ENCODE measurements at places on chromosomes 1 and 21.
A peak's percentile ranks its signal among the peaks of the same experiment; 100 is the strongest.

DNA sequence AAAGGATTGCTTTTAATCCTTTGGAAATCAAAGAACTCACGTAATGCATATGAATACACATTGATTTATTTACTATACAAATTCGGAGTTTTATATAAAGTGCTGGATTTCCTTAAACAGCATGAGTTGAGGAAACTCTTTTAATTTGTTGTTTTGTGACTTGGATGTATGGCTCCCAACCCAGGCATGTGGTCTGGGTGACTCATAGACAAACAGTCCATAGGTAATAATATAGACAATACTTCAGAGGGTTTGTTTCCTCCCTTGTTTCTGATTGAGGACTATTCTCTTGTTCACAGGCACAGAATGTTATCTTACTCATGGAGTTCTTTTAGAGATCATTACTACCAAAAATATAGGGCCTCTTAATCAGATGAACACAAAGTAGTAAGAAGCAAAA lies 43.8 kb downstream of the XPR1 start:
- H3K36me3 ChIP-seq: no peaks in the 10 kb centered on the region
- H3K4me3 ChIP-seq: no peak overlapping the region
- DNase-seq: no peak
- peaks cover 32% of the 10 kb centered on the region for H3K4me1 ChIP-seq

GRCh38 chr1:101196668-101197067 lies 40.2 kb upstream of the S1PR1 start:
- H3K4me3 ChIP-seq: no peak overlapping the region
- DNase-seq: no peak
- peaks cover 2% of the 10 kb centered on the region for H3K4me1 ChIP-seq
- no peaks in the 10 kb centered on the region for H3K27me3 ChIP-seq

- no peak for DNase-seq
- no peak overlapping the region for H3K4me3 ChIP-seq
- no peak overlapping the region for H3K27ac ChIP-seq
- peaks cover 7% of the 10 kb centered on the region for H3K4me1 ChIP-seq
- H3K36me3 ChIP-seq: no peaks in the 10 kb centered on the region
- H3K27me3 ChIP-seq: peaks cover 13% of the 10 kb centered on the region
Observed at GRCh38 chr1:21592086-21592865, 76.9 kb downstream of the RAP1GAP start.

DNA sequence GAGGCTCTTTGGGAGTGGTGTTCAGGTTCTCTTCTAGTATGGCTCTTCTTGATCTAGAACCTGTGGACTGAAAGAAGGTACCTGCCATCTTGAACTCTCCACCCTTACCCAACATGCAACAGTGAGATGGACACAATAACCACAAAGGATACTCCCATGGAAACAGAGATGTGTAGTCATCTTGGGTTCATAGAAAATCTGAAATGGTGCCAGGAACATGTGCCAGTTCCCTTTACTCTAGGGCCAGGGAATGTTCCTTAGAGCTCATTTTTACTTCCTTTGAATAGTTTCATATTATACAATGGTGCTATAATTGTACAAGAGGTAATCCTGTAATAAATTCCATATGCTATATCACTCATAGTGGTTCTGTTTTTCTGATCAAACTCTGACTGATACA lies 13.2 kb upstream of the SCYL3 start:
- H3K27ac ChIP-seq: no peak overlapping the region
- H3K27me3 ChIP-seq: no peaks in the 10 kb centered on the region
- H3K4me1 ChIP-seq: no peaks in the 10 kb centered on the region
- no peak for DNase-seq
- H3K36me3 ChIP-seq: no peaks in the 10 kb centered on the region

DNA sequence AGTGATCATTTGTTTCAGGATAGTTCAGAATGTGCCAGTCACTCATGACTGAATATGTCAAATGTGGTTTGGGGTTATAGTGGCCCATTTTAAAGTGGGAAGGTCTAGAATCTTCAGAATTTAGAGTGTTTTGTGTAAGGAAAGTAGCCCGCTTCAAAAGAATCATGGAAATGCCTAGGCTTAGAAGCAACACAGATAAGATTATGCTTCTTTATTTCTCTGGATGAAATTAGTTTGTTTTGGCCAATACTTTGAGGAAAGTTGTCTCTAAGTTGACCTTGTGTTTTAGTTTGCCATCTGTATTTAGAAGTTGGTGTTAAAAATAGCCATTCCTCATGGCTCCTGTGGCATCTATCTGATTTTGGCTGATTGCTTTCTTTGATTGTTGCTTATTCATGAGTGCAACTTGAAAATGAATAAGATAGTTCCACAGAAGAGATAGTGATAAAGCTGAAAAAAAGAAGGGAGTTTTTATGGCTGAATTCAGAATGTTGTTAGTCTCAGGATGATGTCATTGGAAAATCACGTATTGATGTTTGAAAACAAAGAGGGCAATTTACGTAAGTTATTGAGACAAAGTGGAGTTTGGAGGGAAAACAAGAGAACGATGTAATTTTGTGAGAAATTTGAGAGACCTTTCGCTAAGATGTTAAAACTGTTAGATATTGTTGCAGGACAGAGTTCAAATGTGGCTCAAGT lies 71.9 kb downstream of the PLA2G4A start:
- no peak for DNase-seq
- no peak overlapping the region for H3K4me3 ChIP-seq
- no peaks in the 10 kb centered on the region for H3K27me3 ChIP-seq
- H3K36me3 ChIP-seq: no peaks in the 10 kb centered on the region
- peak overlapping the region; percentile 31 for H3K27ac ChIP-seq

DNA sequence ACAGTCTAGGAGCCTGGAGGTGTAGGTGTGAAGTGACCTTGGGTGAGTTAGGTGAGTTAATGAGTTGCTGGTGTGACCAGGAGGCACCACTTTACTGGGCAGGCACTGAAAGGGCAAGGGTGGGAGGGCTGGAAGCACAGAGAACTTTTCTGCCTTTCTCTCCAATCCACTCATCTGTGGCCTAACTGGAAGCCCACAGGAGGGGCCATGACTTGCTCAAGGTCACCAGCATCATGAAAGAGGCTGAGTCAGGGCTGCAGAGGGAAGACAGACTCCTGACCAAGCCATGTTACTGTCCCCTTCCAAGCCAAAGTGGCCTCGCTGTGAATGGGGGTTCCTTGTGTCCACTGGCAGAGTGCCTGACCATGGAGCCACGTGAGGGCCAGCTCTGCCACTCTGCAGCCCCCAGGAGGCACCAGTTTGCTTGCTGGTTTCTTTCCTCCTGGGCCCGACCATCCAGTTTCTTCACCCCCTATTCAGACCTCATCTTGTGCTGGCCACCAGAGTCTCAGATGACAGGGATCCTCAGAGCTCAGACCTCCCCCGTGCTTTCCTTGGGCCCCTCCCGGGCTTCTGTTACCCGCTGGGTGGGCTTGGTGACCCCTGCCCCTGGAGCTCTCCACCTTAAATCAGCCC lies 4.3 kb upstream of the BSND start:
- no peak overlapping the region for H3K27ac ChIP-seq
- H3K36me3 ChIP-seq: no peaks in the 10 kb centered on the region
- no peak overlapping the region for H3K4me3 ChIP-seq
- DNase-seq: no peak

DNA sequence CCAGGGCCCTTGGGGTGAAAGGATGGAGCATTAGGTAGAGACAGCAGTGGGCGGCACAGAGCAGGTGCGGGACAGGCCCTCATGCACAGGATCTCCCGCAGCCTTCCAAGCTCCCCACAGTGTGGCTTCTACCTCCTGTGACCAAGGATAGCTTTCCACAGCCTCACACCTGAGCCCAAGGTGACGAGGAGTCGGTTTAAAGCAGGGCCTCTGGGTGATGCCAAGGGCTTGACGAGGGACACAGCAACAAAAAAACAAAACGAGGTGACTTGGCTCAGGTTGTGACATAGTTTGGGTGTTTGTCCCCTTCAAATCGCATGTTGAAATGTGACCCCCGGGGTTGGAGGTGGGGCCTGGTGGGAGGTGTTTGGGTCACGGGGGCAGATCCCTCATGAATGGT lies 15.3 kb downstream of the RSPH1 start:
- no peak overlapping the region for H3K27ac ChIP-seq
- no peaks in the 10 kb centered on the region for H3K36me3 ChIP-seq
- no peak for DNase-seq
- H3K4me3 ChIP-seq: no peak overlapping the region

GRCh38 chr1:154117642-154118041 lies 37.2 kb downstream of the NUP210L start:
- no peaks in the 10 kb centered on the region for H3K4me1 ChIP-seq
- no peak overlapping the region for H3K4me3 ChIP-seq
- H3K27ac ChIP-seq: no peak overlapping the region
- H3K27me3 ChIP-seq: no peaks in the 10 kb centered on the region

GRCh38 chr1:147640553-147641165 lies 29.7 kb downstream of the ACP6 start:
- DNase-seq: peak; percentile 69
- no peaks in the 10 kb centered on the region for H3K36me3 ChIP-seq
- no peak overlapping the region for H3K4me3 ChIP-seq

- H3K27me3 ChIP-seq: no peaks in the 10 kb centered on the region
- no peak for DNase-seq
- H3K36me3 ChIP-seq: peaks cover 13% of the 10 kb centered on the region
- no peak overlapping the region for H3K27ac ChIP-seq
Observed at GRCh38 chr1:154536570-154536969, 21.9 kb downstream of the UBE2Q1 start.

DNA sequence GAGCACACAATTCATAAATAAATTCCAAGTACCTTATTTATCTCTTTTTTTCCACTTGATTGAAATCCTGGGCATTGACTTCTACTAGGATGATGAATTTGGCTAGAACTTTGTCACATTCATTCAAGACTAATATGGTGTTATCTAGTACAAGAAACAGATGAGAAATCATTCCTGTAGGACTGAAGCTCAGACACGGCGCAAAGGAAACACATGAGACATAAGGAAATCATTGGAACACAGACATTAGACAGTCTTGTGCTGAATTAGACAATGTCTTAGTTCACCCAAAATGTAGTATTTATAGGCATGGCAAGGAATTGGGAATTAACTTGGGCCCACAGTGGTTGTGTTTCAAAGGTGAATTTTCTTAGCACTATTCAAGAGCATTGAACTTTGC lies 305.7 kb downstream of the SETD4 start:
- no peak overlapping the region for H3K27ac ChIP-seq
- H3K36me3 ChIP-seq: no peaks in the 10 kb centered on the region
- H3K27me3 ChIP-seq: peaks cover 13% of the 10 kb centered on the region
- no peak overlapping the region for H3K4me3 ChIP-seq

GRCh38 chr1:209224886-209225285 lies 358.6 kb upstream of the CAMK1G start:
- H3K27ac ChIP-seq: no peak overlapping the region
- no peaks in the 10 kb centered on the region for H3K27me3 ChIP-seq
- no peaks in the 10 kb centered on the region for H3K4me1 ChIP-seq
- no peak overlapping the region for H3K4me3 ChIP-seq

GRCh38 chr1:62295921-62296491 lies 23.2 kb downstream of the KANK4 start:
- DNase-seq: no peak
- no peaks in the 10 kb centered on the region for H3K36me3 ChIP-seq
- no peak overlapping the region for H3K27ac ChIP-seq
- no peak overlapping the region for H3K4me3 ChIP-seq
- no peaks in the 10 kb centered on the region for H3K27me3 ChIP-seq

GRCh38 chr1:76136894-76137293 lies 62.3 kb downstream of the ST6GALNAC3 start:
- DNase-seq: no peak
- peaks cover 12% of the 10 kb centered on the region for H3K4me1 ChIP-seq
- no peaks in the 10 kb centered on the region for H3K36me3 ChIP-seq
- no peak overlapping the region for H3K4me3 ChIP-seq
- H3K27ac ChIP-seq: no peak overlapping the region

DNA sequence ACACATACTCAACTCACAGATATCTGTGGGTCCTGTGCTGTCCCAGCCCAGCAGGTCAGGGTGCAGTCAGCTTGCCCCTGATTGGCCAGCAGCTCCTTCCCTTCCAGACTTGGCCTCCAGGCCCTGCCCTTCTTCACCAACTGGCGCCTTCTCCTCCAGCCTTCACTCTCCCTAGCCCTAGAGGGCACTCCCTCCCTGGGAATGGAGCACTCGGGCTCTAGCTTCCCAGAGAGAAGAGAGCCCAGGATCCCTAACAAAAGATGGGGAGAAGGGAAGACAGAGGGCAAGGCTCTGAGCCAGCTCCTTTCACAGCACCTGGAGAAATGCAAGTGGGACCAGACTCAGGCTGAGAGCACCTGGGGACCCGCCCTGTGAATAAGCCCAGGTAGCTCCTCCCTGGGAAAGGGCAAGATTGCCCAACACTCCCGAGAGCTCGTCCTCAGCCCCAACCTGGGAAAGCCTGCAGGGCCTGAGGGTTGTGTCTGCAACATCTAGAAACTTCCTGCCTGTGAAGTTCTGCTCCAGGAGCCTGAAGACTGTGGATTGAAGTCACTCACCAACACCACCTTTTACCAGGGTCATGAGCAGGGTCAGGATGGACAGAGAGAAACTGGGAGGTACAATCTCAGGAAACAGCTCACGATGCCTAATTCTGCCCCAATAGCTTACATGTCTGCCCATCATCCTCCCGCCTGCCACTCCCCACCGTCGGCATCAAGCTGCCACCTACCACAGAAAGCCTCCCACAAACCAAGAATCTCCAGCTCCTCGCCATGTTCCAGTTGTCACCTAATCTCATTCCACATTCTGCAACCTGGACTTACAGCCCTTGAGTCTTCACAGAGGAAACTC lies at the start of gene PGLYRP4:
Gene PGLYRP4, minus strand, starts transcription at position 331 of the 852 bp plus-strand sequence. CDS start 909 bp downstream, outside the sequence.
- H3K4me1 ChIP-seq: no peaks in the 10 kb centered on the region
- no peaks in the 10 kb centered on the region for H3K36me3 ChIP-seq
- no peak within 1 kb of the TSS for H3K27ac ChIP-seq
- H3K27me3 ChIP-seq: peaks cover 44% of the 10 kb centered on the region
- DNase-seq: no peak

DNA sequence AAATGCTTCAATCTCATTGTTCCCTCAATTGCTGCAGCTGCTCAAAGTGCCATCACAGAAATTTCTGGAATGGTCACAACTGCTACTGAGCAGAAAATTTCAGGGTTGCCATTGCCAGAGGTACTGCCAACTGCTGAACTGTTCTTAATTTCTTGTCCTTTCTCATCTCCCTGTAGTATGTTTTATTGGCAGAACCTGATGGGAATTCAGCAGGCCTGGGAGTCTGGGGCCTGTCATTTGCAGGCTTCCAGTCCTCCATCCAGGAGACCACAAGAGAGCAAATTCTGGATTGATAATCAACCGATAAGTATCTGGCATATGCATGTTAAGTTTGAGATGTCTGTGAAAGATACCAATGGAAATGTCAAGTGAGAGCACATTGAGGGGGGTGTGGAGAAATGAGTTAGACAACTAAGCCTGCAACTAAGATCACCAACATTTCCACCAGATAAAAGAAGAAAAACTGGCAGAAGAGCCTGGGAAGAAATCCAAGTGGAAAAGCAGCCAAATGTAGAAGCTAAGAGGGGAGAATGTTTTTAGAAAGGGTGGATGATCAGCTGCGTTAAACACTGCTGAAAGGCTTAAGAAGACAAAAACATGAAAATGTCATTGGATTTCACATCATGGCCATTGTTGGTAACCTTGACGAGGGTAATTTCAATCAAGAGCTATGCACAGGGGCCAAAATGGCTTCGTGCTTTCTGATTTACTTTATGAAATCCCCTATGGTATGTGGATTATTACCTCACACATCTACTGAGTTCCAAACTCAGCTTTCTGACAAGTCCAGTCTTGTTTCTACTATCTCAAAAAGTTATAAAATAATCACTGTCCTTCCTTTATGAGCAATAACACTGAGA lies 648.1 kb downstream of the PLPP3 start:
- DNase-seq: peak; percentile 31
- no peaks in the 10 kb centered on the region for H3K27me3 ChIP-seq
- H3K27ac ChIP-seq: peak overlapping the region; percentile 14
- H3K36me3 ChIP-seq: no peaks in the 10 kb centered on the region
- peaks cover 5% of the 10 kb centered on the region for H3K4me1 ChIP-seq
